Ecto neural progenitor cell (in vitro differentiated cells): ENCODE measurements at places on chromosomes 1 and 21.

- DNase-seq = no peak
Observed at GRCh38 chr1:77540501-77541161, 141.8 kb downstream of the ZZZ3 start.

GRCh38 chr1:199856216-199856780, 171.2 kb upstream of the NR5A2 start:
- DNase-seq = no peak

GRCh38 chr21:21018821-21019220, 20.6 kb downstream of the NCAM2 start:
- DNase-seq = no peak

- DNase-seq = no peak
Observed at GRCh38 chr1:78038491-78038939, 7.3 kb upstream of the GIPC2 start.

- DNase-seq = no peak
Observed at GRCh38 chr1:109980324-109981003, 4.1 kb upstream of the AHCYL1 start.
